Endodermal cell (in vitro differentiated cells): ENCODE measurements at places on chromosomes 5 and 9.

- no peaks in the 10 kb centered on the region for H3K36me3 ChIP-seq
- no peaks in the 10 kb centered on the region for H3K4me1 ChIP-seq
- no peak overlapping the region for H3K27ac ChIP-seq
These were observed 344.4 kb downstream of the MAN2A1 start for GRCh38 chr5:110034056-110034600.

GRCh38 chr9:127835991-127836516 lies 18.4 kb downstream of the ENG start:
- peak overlapping the region; percentile 44 for H3K27ac ChIP-seq
- no peak overlapping the region for H3K4me3 ChIP-seq
- no peaks in the 10 kb centered on the region for H3K4me1 ChIP-seq

GRCh38 chr5:149857499-149857898 lies 87.1 kb downstream of the PDE6A start:
- no peak for DNase-seq
- no peaks in the 10 kb centered on the region for H3K4me1 ChIP-seq
- no peak overlapping the region for H3K27ac ChIP-seq
- H3K27me3 ChIP-seq: no peaks in the 10 kb centered on the region

DNA sequence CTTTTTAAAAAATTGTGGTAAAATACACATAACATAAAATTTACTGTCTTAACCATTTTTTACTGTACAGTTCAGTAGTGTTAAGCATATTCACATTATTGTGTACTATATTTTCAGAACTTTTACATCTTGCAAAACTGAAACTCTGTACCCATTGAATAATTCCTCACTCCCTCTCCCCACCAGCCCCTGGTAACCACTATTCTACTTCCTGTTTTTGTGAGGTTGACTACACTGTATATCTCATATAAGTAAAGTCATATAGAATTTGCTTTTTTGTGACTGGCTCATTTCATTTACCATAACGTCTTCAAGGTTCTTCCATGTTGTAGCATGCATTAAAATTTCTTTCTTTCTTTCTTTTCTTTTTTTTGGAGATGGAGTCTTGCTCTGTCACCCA lies 87.0 kb downstream of the LNPEP start:
- no peak for DNase-seq
- H3K4me3 ChIP-seq: no peak overlapping the region
- no peaks in the 10 kb centered on the region for H3K4me1 ChIP-seq

GRCh38 chr5:139744471-139745131 lies 51.0 kb upstream of the PSD2 start:
- H3K27ac ChIP-seq: no peak overlapping the region
- DNase-seq: no peak
- peaks cover 7% of the 10 kb centered on the region for H3K4me1 ChIP-seq
- H3K4me3 ChIP-seq: no peak overlapping the region

- H3K36me3 ChIP-seq: no peaks in the 10 kb centered on the region
- no peak overlapping the region for H3K4me3 ChIP-seq
These were observed 10.3 kb downstream of the PCYOX1L start for GRCh38 chr5:149367972-149368645.

GRCh38 chr5:141574122-141574510 lies 44.7 kb downstream of the DIAPH1 start:
- H3K4me1 ChIP-seq: no peaks in the 10 kb centered on the region
- no peak overlapping the region for H3K27ac ChIP-seq
- no peak overlapping the region for H3K4me3 ChIP-seq
- H3K36me3 ChIP-seq: peaks cover 89% of the 10 kb centered on the region

GRCh38 chr5:83370957-83371356 lies 100.6 kb upstream of the VCAN start:
- H3K4me1 ChIP-seq: peaks cover 4% of the 10 kb centered on the region
- DNase-seq: no peak
- H3K27ac ChIP-seq: no peak overlapping the region
- no peaks in the 10 kb centered on the region for H3K36me3 ChIP-seq

DNA sequence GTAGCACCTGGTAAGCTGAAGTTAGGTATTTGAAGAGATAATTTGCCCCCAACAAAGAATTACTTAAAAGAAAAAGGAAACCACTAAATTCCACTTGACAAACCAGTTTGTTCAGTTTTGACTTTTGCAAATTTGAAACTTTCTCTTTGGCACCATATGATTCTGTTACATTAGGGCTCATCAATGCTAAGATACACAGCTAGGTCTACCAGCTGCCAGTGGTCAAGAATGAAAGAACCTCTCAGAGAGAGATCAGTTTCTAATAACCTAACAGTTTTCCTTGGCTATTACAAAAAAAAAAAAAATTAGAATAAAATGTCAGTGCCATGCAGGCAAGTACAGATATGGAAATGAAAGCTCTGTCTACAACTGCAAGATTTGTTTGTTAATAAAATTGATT lies 92.3 kb downstream of the CAAP1 start:
- no peak overlapping the region for H3K27ac ChIP-seq
- H3K4me3 ChIP-seq: no peak overlapping the region
- no peaks in the 10 kb centered on the region for H3K27me3 ChIP-seq

GRCh38 chr5:308672-309271 lies 12.7 kb upstream of the AHRR start:
- no peak overlapping the region for H3K4me3 ChIP-seq
- H3K36me3 ChIP-seq: peaks cover 19% of the 10 kb centered on the region
- DNase-seq: no peak
- H3K27ac ChIP-seq: no peak overlapping the region

- no peak overlapping the region for H3K27ac ChIP-seq
- no peaks in the 10 kb centered on the region for H3K27me3 ChIP-seq
- H3K4me1 ChIP-seq: peaks cover 19% of the 10 kb centered on the region
- DNase-seq: no peak
- no peak overlapping the region for H3K4me3 ChIP-seq
These were observed 143.9 kb upstream of the LHFPL2 start for GRCh38 chr5:78792345-78793055.

DNA sequence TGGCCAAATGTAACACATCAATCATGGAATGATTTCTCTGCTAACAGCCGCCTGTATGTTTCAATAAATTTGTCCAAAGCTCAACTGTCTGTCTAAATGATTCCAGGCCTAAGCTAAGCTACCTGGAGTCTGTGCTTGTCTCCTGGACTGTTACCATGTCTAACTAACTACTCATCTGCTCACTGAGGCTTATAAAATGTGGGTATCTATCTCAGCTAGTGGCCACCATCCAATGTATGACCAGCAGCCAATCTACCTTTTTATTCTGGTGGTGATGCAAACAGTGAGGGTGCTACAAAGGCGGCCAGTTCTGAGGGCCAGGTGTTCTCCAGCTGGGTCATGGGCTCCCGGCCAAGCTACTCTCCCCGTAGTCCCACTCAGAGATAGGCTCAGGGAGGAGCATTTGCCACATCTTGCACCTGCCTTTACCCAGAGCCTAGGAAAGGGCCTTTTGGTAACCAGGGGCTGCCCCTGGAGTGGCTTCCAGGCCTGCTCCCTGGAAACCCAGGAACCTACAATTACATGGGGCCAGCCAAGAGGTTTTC lies 59.1 kb downstream of the PFDN1 start:
- DNase-seq: no peak
- no peak overlapping the region for H3K4me3 ChIP-seq
- H3K4me1 ChIP-seq: no peaks in the 10 kb centered on the region

DNA sequence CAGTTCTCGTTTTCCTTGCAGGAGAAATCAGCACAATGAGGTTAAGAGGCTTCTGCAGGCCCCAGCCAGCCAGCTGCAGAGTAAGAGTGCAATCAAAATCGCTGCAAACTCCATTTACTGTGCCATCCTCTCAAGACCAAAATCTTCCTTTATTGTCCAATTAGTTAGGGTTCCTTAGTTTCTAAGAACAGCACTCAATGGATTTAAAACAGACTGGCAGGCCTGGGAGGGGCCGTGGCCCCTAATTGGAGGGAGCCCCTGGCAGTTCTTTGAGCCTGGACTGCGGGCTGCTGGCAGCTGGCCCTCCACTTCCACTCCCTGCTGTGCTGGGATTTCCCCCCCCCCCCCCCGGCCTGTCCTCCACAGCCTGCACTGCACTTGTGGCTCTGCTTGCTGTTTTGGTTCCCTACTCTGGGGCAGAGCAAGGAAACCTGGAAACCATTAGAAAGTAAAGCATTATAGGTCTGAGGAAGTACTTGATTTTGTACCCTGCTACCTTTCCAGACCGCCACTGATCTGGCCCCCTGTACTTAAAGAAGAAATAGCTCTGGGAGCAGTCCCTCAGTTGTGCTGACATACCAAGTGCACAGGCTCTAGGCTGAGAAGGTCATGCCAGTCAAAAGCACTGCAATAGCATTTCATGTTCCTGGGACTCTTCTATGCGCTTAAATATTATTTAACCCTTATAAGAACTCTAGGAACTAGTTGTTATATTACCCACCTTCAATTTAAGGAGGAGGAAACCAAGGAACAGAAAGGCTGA lies 129.0 kb downstream of the APBA1 start:
- H3K4me1 ChIP-seq: no peaks in the 10 kb centered on the region
- H3K4me3 ChIP-seq: no peak overlapping the region
- DNase-seq: peak; percentile 85
- no peaks in the 10 kb centered on the region for H3K36me3 ChIP-seq
- no peaks in the 10 kb centered on the region for H3K27me3 ChIP-seq

- H3K4me1 ChIP-seq: no peaks in the 10 kb centered on the region
- no peak overlapping the region for H3K27ac ChIP-seq
- DNase-seq: no peak
- H3K4me3 ChIP-seq: no peak overlapping the region
- H3K36me3 ChIP-seq: peaks cover 16% of the 10 kb centered on the region
These were observed 30.3 kb downstream of the ADCY2 start for GRCh38 chr5:7426284-7426683.

DNA sequence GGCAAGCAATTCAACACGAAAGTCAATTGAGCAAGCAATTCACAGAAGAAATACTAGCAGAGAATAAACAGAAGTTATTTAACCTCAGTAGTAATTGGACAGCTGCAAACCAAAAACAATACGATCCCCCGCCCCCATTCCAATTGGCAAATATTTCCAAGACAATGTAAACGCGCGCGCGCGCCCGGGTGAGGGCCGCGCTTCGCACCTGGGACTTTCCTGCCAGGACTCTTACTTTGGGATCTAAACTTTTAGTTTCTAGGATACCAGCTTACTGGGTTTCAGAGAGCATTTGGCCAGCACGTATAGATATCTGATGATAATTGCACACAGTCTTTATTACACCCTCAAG lies 8.6 kb downstream of the RUFY1 start:
- H3K36me3 ChIP-seq: peaks cover 34% of the 10 kb centered on the region
- H3K4me1 ChIP-seq: peaks cover 3% of the 10 kb centered on the region
- H3K4me3 ChIP-seq: peak overlapping the region; percentile 95

DNA sequence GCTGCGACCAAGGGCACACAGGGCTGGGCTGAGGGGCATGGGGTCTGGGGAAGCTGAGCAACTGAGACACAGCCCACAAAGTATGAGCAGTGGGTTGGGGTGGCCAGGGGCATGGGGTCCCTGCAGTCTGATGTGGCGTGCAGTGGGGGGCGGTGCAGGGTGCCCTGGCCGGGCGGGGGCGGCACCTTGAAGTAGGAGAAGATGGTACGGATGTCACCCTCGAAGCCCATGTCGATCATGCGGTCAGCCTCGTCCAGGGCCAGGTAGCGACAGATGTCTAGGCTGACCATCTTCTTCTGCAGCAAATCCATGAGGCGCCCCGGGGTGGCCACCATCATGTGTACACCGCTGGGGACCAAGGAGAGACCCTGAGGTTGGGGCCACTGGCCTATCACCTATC lies 3.3 kb downstream of the DDX41 start:
- H3K36me3 ChIP-seq: peaks cover 59% of the 10 kb centered on the region
- DNase-seq: no peak
- H3K27me3 ChIP-seq: no peaks in the 10 kb centered on the region
- H3K27ac ChIP-seq: no peak overlapping the region

DNA sequence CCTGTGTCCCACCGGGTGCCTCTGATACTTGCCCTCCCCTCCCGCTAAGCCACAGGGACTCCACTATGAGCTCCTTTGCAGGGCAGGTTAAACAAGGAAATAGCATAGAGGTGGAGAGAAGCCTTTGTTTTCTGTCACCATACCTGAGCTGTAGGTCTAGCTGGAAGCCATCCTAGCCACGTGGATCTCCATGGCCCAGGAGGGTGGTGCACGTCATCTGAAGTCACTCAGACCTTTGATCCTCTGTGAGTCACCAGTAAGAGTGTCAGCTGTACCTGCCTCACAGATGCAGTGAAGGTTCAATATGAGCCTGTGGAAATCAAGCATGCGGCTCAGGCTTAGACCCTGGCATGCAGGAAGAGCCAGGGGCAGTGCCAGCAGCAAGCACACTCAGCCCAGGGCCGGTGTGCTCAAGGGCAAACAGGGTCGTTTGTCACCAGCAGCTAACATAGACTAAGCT lies 55.1 kb downstream of the ASS1 start:
- no peaks in the 10 kb centered on the region for H3K4me1 ChIP-seq
- no peak overlapping the region for H3K27ac ChIP-seq
- H3K27me3 ChIP-seq: no peaks in the 10 kb centered on the region
- no peak overlapping the region for H3K4me3 ChIP-seq
- no peak for DNase-seq
- peaks cover 2% of the 10 kb centered on the region for H3K36me3 ChIP-seq

DNA sequence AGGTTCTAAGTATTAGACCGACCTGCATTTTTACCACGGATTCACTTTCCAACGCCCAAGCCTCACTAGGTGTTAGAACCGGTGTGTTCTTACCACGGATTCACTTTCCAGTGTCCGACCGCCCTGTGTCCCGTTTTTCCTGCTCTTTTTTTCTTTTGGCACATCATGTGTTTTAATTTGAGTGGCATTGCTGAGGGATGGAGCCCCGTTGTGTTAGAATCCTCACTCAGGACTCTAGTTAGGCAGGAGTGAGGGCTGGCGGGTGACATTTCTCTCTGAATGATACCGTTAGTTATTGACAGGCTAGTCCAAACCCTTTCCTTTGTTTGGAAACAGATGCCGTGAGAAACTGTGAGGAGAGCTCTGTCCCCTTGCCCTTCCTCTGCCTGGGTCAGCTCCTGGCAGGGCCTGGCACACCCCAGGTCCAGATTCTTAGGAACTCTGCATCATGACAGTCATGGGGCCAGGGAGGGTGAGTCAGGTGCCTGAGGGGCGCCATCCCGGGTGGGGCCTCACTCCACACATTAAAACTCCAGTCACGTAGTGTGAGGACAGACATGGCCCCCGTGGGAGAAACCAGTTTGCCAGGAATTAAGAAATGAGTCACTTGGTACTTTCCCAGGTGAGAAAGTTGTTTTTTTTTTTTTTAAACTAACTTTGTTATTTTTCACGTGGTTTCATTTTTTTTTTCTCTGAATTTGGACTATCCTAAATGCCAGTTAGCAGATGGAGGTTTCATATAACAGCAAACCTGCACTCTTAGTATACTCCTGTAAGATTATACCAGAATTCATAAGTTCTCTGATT lies 15.8 kb downstream of the EXOC3 start:
- H3K27me3 ChIP-seq: no peaks in the 10 kb centered on the region
- no peaks in the 10 kb centered on the region for H3K4me1 ChIP-seq
- H3K27ac ChIP-seq: no peak overlapping the region
- DNase-seq: peak; percentile 25
- peaks cover 54% of the 10 kb centered on the region for H3K36me3 ChIP-seq

- H3K4me3 ChIP-seq: no peak overlapping the region
- H3K27ac ChIP-seq: no peak overlapping the region
- DNase-seq: no peak
- H3K27me3 ChIP-seq: no peaks in the 10 kb centered on the region
- H3K4me1 ChIP-seq: no peaks in the 10 kb centered on the region
These were observed 297.7 kb upstream of the CD180 start for GRCh38 chr5:67494186-67494855.
